ENCODE measurements at places on chromosomes 13 and 19.

GRCh38 chr19:5097959-5098623 lies 129.2 kb downstream of the KDM4B start:
- no peak for DNase-seq

DNA sequence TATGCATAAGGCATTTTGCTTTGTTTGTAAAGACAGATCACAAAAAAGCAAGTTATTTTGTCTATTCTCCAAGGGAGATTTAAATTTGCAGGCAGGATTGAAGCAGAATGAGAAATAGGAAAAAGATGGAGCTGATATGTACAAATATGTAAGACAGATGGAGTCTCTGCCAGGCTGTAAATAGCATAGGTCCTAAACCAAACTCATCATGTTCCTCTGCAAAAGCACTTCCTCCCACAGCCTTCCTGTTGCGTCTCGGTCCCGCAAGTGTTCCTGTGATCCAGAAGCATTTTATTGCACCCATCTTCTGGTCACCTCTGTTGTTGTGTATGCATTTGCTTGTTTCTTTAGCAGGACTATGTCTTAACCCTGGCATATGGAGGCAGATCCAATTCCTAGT lies 95.7 kb upstream of the CLDN10 start:
- no peak for DNase-seq

DNA sequence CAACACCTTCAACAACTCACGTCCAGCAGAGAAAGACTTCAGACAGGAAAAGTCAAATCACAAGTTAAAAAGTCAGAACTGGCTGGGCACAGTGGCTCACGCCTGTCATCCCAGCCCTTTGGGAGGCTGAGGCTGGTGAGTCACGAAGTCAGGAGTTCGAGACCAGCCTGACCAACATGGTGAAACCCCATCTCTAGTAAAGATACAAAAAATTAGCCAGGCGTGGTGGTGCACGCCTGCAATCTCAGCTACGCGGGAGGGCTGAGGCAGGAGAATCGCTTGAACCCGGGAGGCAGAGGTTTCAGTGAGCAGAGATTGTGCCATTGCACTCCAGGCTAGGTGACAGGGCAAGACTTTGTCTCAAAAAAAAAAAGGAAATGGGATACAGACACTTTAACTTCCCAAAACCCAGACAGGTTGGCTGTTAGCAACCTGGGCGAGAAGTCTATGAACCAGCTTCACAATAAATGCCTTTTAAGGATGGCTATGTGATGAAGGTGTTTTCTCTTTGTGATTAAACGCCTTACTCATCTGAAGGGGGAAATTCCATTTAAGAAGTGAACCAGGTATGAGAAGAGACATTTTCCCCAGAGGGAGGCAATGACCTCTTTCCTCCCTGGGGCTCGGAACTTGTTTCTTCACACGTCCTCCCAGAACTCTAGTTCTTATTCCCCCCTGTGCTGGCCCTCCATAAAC lies 80.4 kb downstream of the INSR start:
- DNase-seq = no peak

DNA sequence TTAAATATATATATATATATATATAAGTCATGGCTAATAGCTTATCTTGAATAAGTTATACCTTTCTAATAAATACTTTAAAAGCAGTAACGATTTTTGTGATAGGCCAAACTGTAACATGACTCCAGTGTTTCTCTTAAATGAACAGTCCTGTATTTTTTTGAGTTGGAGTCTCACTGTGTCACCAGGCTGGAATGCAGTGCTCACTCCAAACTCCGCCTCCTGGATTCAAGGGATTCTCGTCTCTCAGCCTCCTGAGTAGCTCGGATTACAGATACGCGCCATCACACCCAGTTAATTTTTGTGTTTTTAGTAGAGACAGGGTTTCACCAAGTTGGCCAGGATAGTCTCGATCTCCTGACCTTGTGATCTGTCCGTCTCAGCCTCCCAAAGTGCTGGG lies 814.2 kb upstream of the SLITRK5 start:
- DNase-seq = no peak

DNA sequence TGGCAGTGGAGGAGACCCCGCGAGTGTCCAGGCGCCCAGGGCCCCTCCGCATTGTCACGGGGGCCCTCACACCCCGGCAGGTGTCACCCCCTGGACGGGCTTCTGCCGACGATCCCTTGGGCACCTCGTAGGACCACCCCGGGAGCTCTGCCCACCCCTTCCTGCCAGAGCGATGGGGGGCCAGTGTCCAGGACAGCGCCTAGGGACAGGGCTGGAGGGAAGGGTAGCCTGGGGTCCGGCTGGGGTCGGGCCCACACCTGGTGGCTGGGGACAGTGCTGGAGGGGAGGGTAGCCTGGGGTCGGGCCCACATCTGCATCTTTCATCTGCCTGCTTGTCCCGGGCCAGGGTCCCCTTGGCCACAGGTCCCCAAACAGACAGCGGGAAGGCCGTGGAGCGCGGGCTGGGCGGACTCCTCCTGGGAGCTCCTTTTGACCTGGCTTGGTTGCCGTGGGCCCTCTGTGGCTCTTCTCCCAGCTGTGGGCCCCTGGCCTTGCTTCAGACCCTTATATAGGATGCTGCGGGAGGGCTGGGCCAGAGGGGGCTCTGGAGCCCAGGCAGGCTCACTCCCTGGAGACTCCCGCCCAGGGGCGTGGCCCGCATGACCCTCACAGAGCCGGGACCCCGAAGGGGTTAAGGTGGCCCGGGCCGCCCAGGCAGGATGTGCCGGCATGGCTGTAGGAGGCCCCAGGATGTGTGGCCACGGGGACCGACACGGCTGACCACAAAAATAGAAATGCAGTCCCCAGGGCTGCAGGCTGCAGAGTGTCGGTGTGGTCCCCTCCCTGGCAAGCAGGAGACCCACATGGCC lies 74.1 kb upstream of the MCF2L start:
- no peak for DNase-seq

GRCh38 chr19:34505321-34506025 lies 23.9 kb downstream of the WTIP start:
- DNase-seq = no peak
